ENCODE measurements at places on chromosomes 2 and 18.

GRCh38 chr18:76213991-76214390 lies 281.1 kb downstream of the ZNF516 start:
- H3K27me3 ChIP-seq = peaks cover 29% of the 10 kb centered on the region
- no peak overlapping the region for H3K27ac ChIP-seq
- H3K4me3 ChIP-seq = no peak overlapping the region
- no peak for DNase-seq
- no peaks in the 10 kb centered on the region for H3K36me3 ChIP-seq
- no peaks in the 10 kb centered on the region for H3K4me1 ChIP-seq

- peak overlapping the region; percentile 98 for H3K27ac ChIP-seq
- peaks cover 42% of the 10 kb centered on the region for H3K4me1 ChIP-seq
- H3K27me3 ChIP-seq = no peaks in the 10 kb centered on the region
- no peak for DNase-seq
- no peaks in the 10 kb centered on the region for H3K36me3 ChIP-seq
- peak overlapping the region; percentile 52 for H3K4me3 ChIP-seq
Observed at GRCh38 chr2:227817336-227817735, 3.7 kb downstream of the CCL20 start.

- H3K4me1 ChIP-seq = no peaks in the 10 kb centered on the region
- H3K27ac ChIP-seq = no peak overlapping the region
- no peaks in the 10 kb centered on the region for H3K27me3 ChIP-seq
- H3K36me3 ChIP-seq = no peaks in the 10 kb centered on the region
Observed at GRCh38 chr18:42936289-42936688, 179.2 kb downstream of the RIT2 start.

GRCh38 chr2:112772322-112772721 lies 7.9 kb upstream of the CKAP2L start:
- H3K27me3 ChIP-seq = no peaks in the 10 kb centered on the region
- no peaks in the 10 kb centered on the region for H3K36me3 ChIP-seq

DNA sequence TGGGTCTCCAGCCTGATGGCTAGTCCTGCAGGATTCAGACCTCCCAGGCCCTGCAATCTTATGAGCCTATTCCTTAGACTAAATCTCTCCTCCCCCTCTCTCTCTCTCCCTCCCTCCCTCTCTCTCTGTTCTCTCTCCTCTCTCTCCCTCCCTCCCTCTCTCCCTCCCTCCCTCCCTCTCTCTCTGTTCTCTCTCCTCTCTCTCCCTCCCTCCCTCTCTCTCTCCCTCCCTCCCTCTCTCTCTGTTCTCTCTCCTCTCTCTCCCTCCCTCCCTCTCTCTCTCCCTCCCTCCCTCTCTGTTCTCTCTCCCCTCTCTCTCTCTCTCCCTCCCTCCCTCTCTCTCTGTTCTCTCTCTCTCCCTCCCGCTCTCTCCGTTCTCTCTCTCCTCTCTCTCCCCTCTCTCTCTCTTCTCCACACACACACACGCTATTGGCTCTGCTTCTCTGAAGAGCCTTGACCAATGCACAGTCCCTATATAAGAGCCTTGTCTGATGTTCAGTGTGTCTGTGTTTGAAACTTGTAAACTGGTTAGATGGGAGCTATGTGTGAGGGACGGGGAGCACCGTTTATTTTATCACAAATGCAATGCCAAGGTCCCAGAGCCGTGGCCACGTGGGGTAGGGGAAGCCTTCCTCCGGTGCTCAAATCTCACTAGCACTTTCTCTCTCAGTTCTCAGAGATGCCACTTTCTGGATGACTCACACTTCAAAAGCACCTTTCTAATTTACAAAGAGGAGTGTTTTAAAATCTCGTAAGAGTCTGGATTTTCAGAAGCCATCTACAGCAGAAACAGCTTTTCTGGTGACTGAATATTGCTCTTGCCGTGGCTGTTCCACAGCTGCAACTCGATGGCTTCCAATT lies 9.4 kb upstream of the PRLH start:
- DNase-seq = no peak
- no peak overlapping the region for H3K27ac ChIP-seq
- no peak overlapping the region for H3K4me3 ChIP-seq
- no peaks in the 10 kb centered on the region for H3K4me1 ChIP-seq
- H3K27me3 ChIP-seq = no peaks in the 10 kb centered on the region

GRCh38 chr2:108945969-108946368 lies 43.1 kb downstream of the EDAR start:
- DNase-seq = no peak
- H3K4me1 ChIP-seq = no peaks in the 10 kb centered on the region
- H3K27me3 ChIP-seq = no peaks in the 10 kb centered on the region
- H3K36me3 ChIP-seq = no peaks in the 10 kb centered on the region

- H3K27ac ChIP-seq = no peak overlapping the region
- H3K36me3 ChIP-seq = no peaks in the 10 kb centered on the region
- H3K4me3 ChIP-seq = no peak overlapping the region
- DNase-seq = no peak
Observed at GRCh38 chr18:75799449-75800330, 372.2 kb upstream of the SMIM21 start.

DNA sequence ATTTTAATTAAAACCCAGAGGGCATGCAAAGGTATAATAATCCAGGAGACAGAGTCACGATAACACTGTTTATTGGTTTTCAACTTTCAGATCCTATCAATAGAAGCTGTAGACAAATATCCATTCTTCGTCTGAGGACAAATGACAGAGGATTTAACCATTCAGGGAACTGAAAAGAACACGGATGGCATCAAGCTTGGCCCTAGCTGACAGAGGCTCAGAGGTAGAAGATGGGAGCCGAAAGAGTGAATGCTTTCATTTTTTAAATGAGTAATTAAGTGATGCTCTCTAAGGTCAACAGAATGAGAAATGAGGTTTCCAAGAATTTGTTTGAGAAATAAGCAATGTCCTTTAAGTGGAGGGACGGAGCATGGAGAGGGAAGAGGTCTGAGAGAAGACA lies 62.1 kb downstream of the BCL2 start:
- no peak for DNase-seq
- H3K4me3 ChIP-seq = no peak overlapping the region
- no peaks in the 10 kb centered on the region for H3K36me3 ChIP-seq

DNA sequence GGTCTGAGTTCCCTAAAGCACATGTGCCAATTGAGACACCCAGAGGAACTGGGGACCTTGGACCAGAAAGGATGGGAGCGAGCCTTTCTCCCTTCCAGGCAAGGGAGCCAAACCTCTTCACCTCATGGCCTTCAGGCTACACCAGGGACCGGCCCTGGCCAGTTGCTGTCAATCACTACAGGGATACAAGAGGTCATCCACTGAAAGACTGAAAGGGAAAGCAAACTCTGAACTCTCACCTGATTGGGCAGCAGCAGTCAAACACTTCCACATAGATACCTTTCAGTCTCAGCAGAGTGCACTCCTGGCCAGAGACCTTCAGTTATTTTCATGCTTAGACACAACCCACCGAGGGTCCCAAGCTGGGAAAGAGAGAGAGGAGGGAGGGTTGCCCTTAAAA lies 1956.0 kb upstream of the LRRTM1 start:
- DNase-seq = no peak
- no peaks in the 10 kb centered on the region for H3K4me1 ChIP-seq
- no peak overlapping the region for H3K4me3 ChIP-seq
- no peak overlapping the region for H3K27ac ChIP-seq
- no peaks in the 10 kb centered on the region for H3K36me3 ChIP-seq
- H3K27me3 ChIP-seq = no peaks in the 10 kb centered on the region

GRCh38 chr2:213162516-213163118 lies 11.2 kb upstream of the IKZF2 start:
- H3K4me1 ChIP-seq = peaks cover 10% of the 10 kb centered on the region
- H3K27ac ChIP-seq = no peak overlapping the region
- H3K27me3 ChIP-seq = no peaks in the 10 kb centered on the region
- DNase-seq = no peak
- no peak overlapping the region for H3K4me3 ChIP-seq
- no peaks in the 10 kb centered on the region for H3K36me3 ChIP-seq

DNA sequence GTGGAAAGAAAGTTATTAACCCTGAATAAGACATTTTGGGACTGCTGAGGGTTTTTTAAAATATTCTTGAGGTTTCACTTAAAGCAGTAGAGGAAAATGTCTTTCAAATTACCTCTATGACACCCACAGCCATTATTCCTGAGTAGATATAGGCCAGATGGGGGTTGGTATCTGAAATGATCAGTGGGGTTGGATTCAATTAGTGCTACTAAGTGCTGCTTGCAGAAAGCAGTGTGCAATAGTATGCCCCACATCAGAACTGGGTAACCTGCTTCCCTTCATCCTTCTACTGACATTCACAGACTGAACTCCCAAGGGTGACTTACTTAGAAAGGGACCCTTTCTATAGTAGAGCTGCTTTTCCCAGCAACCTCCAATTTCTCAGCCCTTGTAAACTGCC lies 7.3 kb upstream of the ETAA1 start:
- H3K4me3 ChIP-seq = no peak overlapping the region
- H3K36me3 ChIP-seq = no peaks in the 10 kb centered on the region
- no peak for DNase-seq
- peaks cover 32% of the 10 kb centered on the region for H3K4me1 ChIP-seq
- H3K27me3 ChIP-seq = no peaks in the 10 kb centered on the region

GRCh38 chr2:20207051-20207450 lies 17.9 kb downstream of the SDC1 start:
- DNase-seq = no peak
- H3K4me1 ChIP-seq = no peaks in the 10 kb centered on the region
- H3K27ac ChIP-seq = no peak overlapping the region
- H3K36me3 ChIP-seq = peaks cover 35% of the 10 kb centered on the region
- no peaks in the 10 kb centered on the region for H3K27me3 ChIP-seq

DNA sequence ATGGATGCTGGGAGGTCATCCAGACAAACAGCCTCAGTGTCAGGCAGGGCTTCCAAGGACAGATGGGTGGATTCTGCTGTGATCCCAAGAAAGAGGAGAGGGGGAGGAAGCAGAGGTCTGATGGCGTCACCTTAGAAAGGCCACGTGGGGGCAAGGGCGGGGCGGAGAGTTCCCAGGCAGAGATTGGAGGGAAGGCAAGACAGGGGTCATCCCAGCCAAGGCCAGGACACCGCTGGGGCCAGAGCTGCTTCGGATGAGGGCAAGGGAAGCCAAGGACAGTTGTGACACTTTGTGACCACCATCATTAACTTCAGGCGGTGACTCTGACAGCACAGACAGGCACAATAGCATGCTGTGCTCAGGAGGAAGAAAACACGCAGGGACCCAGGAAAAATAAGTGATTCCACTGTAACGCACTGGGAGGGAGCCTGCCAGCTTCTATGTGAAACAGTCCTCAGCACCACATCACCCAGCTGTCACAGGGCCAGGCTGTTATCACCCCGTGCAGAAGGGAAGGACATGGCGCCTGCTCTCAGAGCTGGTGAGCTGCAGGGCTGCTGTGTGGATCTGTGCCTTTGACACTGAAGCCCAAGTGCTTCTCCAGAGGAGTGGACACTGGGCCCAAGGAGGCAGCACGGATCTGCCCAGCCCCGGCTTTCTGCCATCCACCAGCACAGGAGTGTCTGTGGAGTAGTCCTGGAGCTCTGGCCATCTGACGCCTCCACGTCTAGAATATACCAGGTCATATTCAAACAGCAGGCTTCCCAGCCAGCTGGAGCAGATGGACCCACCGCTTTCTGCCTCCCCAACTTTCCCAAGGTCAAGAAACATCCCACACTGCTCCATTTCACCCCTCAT lies 204.1 kb downstream of the NDUFA10 start:
- no peak overlapping the region for H3K27ac ChIP-seq
- no peak overlapping the region for H3K4me3 ChIP-seq
- H3K36me3 ChIP-seq = no peaks in the 10 kb centered on the region

DNA sequence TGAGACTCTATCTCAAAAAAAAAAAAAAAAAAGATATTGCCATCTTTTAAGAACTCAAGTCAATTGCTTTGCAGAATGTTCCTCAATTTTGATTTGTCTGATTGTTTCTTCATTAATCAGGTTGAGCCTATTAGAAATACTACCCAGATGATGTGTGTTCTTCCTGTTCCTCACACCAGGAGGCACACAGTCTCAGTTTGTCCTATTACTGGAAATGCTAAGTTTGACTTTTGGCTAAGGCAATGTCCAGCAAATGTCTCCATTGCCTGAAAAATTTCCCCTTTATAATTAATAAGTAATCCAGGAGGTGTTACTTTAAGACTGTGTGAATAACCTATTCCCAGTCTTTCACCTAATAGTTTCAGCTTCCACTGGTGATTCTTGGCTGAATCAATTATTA lies 28.4 kb downstream of the BOLA3 start:
- H3K27me3 ChIP-seq = no peaks in the 10 kb centered on the region
- H3K27ac ChIP-seq = no peak overlapping the region
- H3K4me3 ChIP-seq = peak overlapping the region; percentile 67
- 0 out of 2 replicates have a peak, but pooled peaks cover 5% of the 10 kb centered on the region for H3K4me1 ChIP-seq

Data from PC-3 (cell line).